A549 treated with CORT108297 at 1 μM for 4 hours (cell line): ENCODE measurements at places on chromosomes 1 and 21. TPM values are rescaled to one million over a fixed set of nuclear protein-coding genes. Genes with fewer than 3 reads are reported as not detected.

The PLA2G2C gene
- total RNA-seq = not detected in 5 replicates

The CLDN14 gene
- total RNA-seq = 0.07 to 0.09 TPM (median 0.09 TPM) in 3 of 5 replicates, not detected in the others

The ARHGEF19 gene
- total RNA-seq = 5.5 to 7.0 TPM (median 6.3 TPM) in 5 replicates

The MX2 gene
- total RNA-seq = 0.06 to 0.16 TPM (median 0.08 TPM) in 4 of 5 replicates, not detected in the other

The LAMB3 gene
- total RNA-seq = 20.5 to 25.5 TPM (median 22.0 TPM) in 5 replicates

The GJC2 gene
- 0.20 to 0.64 TPM (median 0.49 TPM) in 5 replicates for total RNA-seq

The FAM131C gene
- total RNA-seq = 11.2 to 18.8 TPM (median 17.9 TPM) in 5 replicates

The POU3F1 gene
- total RNA-seq = not detected in 5 replicates

The NPR1 gene
- total RNA-seq = 0.82 to 1.1 TPM (median 1.0 TPM) in 5 replicates

The DMRTA2 gene
- total RNA-seq = 0.06 to 0.23 TPM (median 0.17 TPM) in 5 replicates

The OR2W3 gene
- not detected in 5 replicates for total RNA-seq

The RASAL2 gene
- total RNA-seq = 16.4 to 23.6 TPM (median 17.8 TPM) in 5 replicates

The OR14K1 gene
- not detected in 5 replicates for total RNA-seq

The ARHGAP29 gene
- total RNA-seq = 12.7 to 17.4 TPM (median 14.5 TPM) in 5 replicates

The CCDC30 gene
- 0.39 to 0.68 TPM (median 0.59 TPM) in 5 replicates for total RNA-seq

The CCDC185 gene
- 0.08 to 0.13 TPM (median 0.10 TPM) in 4 of 5 replicates, not detected in the other for total RNA-seq

The STPG1 gene
- 6.3 to 7.0 TPM (median 6.8 TPM) in 5 replicates for total RNA-seq

The HENMT1 gene
- 3.6 to 5.2 TPM (median 4.4 TPM) in 5 replicates for total RNA-seq

The RCSD1 gene
- 0.05 to 0.09 TPM (median 0.05 TPM) in 5 replicates for total RNA-seq

The FMOD gene
- 0.03 to 0.05 TPM in 2 of 5 replicates, not detected in the others for total RNA-seq

The HTR1D gene
- 13.1 to 16.2 TPM (median 14.4 TPM) in 5 replicates for total RNA-seq

The MNDA gene
- not detected in 5 replicates for total RNA-seq

The TGFBR3 gene
- total RNA-seq = 2.7 to 3.5 TPM (median 3.2 TPM) in 5 replicates

The LMOD1 gene
- total RNA-seq = not detected in 5 replicates

The DCST1 gene
- total RNA-seq = 0.07 to 0.08 TPM in 2 of 5 replicates, not detected in the others

The LY9 gene
- 0.06 to 0.10 TPM (median 0.08 TPM) in 5 replicates for total RNA-seq

The CASQ2 gene
- total RNA-seq = not detected in 5 replicates

The OR2L8 gene
- total RNA-seq = not detected in 5 replicates
